ENCODE measurements at places on chromosomes 7 and 10.

DNA sequence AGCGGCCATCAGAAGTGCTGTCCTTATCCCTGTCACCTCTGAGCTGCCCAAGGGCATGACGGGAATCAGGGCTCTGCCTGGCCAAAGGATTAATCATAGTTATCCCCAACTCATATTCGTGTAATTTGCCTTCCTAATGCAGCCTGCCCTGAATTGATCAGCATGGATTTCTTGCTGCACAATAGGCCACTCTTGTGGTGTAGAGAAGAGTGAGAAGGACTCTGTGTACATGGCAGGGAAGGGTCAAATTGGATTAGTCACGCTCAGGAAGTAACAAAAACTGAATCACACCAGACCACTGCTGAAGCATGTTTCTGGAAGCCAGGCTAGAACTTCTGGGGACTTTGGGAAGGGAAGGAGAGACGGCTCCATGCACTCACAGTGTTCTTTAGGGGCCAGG is 227.0 kb downstream of the BUB3 start:
- DNase-seq: no peak

- DNase-seq: no peak
Measured at GRCh38 chr7:122546496-122546895, 152.4 kb downstream of the RNF133 start.

GRCh38 chr10:91313796-91314485 is 93.5 kb downstream of the PCGF5 start:
- DNase-seq: no peak

GRCh38 chr7:106114716-106115383 is 2.7 kb upstream of the SYPL1 start:
- DNase-seq: no peak

- DNase-seq: no peak
Measured at GRCh38 chr10:81995254-81995653, 120.3 kb downstream of the NRG3 start.

DNA sequence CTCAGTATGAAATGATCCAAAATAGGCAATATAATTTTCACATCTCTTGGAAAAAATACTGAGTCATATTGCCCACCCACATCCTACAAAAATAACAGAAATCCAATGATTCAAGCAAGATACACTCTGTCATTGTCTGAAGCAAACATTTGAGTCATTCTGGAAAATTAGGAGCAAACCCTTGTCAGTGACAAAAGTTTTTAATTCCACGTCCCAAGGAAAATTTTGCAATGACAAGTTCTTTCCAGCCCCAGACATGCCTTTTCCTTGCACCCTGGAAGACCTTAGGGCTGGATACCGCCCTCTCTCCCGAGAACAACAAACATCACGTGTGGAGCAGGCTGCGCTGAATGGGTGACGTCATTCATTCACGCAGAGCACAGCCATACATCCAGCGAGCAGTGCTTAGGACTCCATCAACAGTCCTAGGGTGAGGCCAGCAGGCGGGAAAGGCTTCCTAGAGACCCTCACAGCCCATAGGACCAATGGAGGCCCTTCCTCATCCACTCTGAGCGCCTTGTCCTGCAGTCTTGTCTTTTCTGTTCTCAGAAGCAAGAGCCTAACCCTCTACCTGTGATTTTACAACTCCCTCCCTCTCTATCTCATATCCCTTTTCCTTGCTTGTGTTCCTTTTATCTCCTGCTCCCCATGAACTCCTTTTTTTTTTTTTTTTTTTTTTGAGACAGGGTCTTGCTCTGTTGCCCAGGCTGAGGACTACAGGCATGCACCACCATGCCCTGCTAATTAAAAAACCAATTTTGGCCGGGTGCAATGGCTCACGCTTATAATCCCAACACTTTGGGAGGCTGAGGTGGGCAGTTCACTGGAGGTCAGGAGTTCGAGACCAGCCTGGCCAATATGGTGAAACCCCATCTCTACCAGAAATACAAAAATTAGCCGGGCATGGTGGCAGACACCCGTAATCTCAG is 23.5 kb upstream of the KDM7A start:
- DNase-seq: no peak

DNA sequence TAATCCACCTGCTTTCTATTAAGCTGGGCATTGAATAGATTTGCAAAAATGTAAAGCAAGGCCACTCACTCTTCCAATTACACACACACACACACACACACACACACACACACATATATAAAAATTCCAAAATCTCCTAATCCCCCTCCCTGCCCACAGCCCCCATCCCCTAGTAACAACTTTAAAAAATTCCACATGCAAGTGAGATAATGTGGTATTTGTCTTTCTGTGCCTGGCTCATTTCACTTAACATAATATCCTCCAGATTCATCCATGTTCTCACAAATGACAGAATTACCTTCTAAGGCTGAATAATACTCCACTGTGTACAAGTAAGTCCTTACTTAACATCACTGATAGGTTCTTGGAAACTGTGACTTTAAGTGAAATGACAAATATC is 24.2 kb downstream of the SH2D4B start:
- no peak for DNase-seq

GRCh38 chr10:69641261-69641980 is 11.4 kb downstream of the FAM241B start:
- DNase-seq: no peak

DNA sequence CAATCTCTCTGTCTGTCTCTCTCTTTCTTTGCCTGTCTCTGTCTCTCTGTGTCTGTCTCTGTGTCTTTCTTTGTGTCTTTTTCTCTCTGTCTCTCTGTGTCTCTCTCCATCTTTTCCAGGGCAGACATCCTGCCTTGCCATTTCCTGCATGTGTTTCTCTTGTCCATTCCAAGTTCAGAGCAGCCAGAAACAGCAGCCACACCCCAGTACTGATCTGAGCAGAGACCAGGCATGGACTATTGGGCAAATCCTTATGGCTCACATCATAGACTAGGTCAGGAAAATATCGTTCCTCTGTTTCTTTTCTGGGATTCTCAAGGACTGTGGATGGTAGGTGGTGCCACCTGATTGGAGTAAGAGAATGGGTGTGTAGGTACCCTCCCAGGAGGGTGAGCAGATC is 95.8 kb downstream of the RAMP3 start:
- DNase-seq: no peak

DNA sequence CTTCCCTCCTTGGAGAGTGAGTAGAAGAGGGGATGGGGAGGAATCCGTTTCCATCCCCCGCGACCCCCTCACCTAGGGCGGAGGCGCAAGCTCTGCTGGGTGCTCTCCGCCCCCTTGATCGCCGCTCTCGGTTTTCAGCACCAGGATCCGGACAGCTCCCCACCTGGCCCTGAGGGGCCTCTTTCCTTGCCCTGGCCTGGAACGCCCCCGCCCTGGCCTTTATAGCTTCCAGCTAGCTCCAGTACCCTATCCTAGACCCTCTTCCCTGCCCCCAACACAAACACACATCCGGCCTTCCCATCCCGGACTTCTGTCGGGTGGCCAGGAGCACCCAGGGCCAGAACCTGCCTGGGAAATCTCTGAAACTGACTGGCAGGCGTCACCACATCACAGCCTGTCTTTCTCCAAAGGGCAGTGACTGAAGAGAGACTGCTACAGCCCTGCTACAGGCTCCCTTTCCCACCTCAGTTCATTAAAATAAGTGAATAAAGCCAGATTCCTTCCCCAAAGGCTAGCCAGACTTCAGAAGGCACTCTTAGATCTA is 72.3 kb upstream of the LEP start:
- DNase-seq: no peak

DNA sequence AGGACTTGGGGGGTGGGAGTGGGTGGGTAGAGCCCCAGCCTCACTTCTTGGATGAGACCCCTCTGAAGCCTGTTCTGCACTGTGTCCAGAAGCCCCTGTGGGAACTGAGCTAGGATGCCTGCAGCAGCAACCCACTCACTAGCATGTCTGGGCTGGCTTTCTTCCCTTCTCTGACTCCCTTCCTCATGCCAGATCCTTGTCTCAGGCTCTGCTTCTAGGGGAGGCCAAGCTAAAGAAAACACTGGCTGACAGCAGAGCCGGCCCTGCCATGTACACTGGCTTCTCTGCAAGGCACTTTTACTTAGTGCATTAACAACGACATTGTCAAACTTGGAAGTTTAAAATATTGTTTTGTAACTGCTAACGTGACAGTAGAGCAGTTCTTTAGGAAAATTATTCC is 50.2 kb downstream of the ARHGAP22 start:
- no peak for DNase-seq

GRCh38 chr10:114708717-114709335 is 50.8 kb upstream of the ABLIM1 start:
- no peak for DNase-seq

DNA sequence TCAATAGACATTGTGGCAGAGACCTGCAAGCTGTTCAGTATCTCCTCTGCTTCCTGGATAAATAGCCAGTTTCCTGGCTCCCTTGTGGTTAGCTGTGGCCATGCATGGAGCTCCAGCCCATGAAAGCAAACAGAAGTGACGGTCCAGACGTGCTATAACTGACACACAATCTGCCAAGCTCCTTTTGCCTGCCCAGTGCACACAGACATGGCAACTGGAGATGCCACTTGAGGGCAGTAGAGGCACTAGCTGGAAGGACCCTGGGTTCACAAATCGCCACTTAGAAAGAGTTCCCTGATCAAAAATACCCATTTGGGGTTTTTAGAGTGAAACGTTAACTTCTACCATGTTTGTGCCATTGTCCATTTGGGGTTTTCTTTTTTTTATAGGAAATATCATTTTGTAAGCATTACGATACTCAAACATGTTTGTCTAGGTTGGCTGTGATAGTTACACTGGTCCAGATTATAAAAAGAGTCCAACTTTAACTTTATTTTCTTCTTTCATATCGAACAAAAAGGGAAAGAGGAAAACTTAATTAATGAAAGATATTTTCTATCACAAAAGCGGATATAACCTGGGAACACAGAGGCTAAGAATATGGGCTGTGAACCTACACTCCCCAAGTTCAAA is 31.3 kb downstream of the KIN start:
- no peak for DNase-seq

DNA sequence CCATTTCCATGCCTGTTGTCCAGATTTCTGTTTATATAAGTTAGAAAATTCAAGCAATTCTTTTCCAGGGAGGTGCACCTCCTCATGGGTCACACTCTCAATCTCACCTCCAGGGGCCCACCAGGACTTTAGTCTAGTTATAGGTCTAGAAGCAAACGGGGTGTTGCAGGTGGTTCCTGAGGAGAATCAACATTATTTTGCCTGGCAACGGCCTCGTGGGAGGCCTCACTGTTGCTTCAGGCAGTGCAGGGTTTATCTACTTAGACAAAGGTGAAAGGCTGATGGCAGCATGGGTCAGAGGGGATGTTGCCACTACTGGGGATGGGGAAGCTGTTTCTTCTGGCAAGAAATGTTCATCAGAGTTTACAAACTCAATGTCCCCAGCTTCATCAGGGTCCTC is 56.7 kb upstream of the LRRC18 start:
- no peak for DNase-seq

Data from NCI-H2171 (cell line).